ENCODE measurements at places on chromosomes 2 and 18.

- no peak for DNase-seq
Measured at GRCh38 chr2:64442277-64442676, 11.7 kb upstream of the LGALSL start.

- DNase-seq: no peak
Measured at GRCh38 chr18:48228301-48228715, 180.9 kb downstream of the ZBTB7C start.

- no peak for DNase-seq
Measured at GRCh38 chr2:149765636-149766035, 178.1 kb upstream of the MMADHC start.

GRCh38 chr2:226742347-226742746, 57.3 kb downstream of the IRS1 start:
- DNase-seq: no peak

DNA sequence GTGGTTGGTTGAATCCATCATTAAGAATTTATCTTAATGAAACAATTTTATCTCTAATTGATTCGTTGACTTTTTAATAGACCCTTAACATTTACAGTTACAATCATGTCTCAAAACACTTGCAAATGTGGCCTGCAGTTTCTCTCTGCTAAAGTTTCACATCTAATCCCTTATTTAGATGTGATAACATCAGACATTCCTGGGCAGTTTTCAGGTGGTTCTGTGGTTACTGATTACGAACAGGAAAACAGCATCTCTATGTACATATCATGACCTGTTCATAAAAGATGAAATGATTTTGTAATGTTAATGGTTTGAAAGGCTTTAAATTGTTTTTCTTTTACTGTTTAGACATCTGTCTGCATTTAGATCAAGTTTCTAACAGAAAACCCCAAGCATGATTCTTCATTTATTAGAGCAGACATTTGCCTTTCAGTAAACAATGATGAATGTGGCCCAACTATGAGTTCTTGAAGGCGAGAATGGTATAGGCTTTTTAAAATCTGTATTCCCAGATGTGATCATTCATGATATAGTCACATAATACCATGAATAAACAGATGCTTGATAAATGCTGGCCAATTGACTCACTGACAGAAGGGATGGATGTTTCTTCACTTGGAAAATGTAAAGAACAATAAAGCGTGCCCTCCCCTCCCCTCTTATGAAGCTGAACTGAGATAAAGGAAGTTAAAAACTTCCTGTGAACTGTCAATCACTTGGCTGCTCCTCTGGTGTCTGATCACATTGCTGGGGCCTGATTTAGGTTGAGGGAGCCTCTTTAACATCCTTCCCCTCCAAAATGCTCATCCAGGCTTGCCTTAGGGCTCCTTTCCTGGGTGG, 3.5 kb downstream of the CAPN14 start:
- no peak for DNase-seq

DNA sequence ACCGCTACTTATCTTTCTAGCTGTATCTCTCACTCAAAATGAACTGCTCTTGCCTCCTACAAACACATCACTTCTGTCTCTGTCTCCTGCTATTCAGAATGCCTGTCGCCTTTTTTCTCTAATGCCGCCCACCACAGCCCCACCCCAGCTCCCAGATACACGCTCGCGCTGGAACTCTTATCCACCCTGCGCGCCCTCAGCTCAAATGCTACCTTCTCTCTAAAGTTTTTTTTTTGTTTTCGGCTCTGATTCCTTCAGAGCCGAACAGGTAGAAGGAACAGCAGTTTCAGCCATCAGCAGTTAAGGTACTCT, 3.9 kb upstream of the SOS1 start:
- DNase-seq: no peak

DNA sequence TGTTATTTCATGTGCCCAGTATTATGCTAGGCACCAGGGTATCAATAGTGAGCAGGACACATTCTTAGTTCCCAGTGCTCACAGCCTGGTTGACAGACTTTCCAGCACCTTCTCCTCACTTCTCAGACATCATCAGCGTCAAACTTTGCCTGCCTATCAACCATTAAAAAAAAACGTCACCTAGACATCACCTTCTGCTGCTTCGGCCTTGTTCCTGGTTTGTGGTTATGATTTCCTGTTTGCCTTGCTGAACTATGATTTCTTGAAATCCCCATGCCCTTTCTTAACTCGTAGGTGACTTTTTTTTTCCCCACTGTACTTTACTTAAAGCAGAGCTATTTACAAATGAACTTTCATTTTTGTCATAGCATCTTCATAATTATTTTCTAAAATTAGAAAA, 60.4 kb upstream of the NABP1 start:
- DNase-seq: no peak

DNA sequence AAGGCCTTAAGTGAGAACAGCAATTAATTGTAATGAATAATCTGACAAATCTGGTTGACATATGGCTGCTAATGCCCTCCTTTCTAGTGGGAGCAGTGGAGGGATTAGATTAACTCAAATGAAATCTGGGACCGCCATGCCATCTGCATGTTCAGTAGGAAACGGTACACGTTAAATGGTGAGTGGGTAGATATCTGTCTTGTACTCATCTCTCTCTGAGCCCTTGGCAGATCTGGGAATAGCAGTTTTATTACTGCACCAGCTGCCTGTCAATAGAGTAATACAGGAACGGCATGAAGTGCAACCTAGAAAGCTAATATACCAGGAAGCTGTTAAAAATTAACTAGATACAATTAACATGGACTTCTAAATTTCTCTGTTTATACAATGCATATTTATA, 258.8 kb downstream of the GPD2 start:
- no peak for DNase-seq

- DNase-seq: no peak
Measured at GRCh38 chr18:47847635-47848034, 82.8 kb downstream of the SMAD2 start.
